ENCODE measurements at places on chromosomes 4 and X.

DNA sequence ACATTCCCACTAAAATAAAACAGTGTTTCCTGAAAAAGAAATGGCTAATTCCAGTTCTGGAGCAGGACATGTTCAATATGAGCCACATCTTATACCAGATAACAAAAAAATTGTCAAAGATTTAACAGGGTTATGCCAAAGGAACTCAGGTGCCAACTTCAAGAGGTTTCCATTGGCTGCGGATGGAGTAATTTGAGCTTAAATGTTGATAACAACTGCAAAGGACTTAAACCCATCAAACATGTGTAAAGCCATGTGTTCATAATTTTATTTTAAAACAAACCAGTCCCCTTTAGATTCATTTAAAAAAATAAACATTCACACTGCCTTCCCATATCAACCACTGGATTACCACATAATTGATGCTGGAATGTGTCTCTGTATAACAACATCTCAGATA lies 156.4 kb upstream of the PCDH18 start:
- DNase-seq, result no peak

GRCh38 chrX:77223046-77223445 lies 224.1 kb upstream of the FGF16 start:
- DNase-seq, result no peak

- DNase-seq, result peak; percentile 29
These were observed 32.9 kb downstream of the CPEB2 start for GRCh38 chr4:15035159-15035558.

- peak; percentile 5 for DNase-seq
These were observed 157.6 kb upstream of the C1QTNF7 start for GRCh38 chr4:15270201-15270600.

GRCh38 chr4:7187691-7188090 lies 4.6 kb upstream of the SORCS2 start:
- no peak for DNase-seq
